HepG2 (cell line): ENCODE measurements at places on chromosomes 4 and X. TPM values are rescaled to one million over a fixed set of nuclear protein-coding genes. Genes with fewer than 3 reads are reported as not detected.

- H3K36me3 ChIP-seq = peaks cover 6% of the 10 kb centered on the region; the same call in 2 of the 3 replicates
- H3K27ac ChIP-seq = no peak overlapping the region
- peak; percentile 58 for DNase-seq
- H3K27me3 ChIP-seq = no peaks in the 10 kb centered on the region
- no peak overlapping the region for H3K4me3 ChIP-seq
- no peaks in the 10 kb centered on the region for H3K4me1 ChIP-seq
Measured at GRCh38 chr4:145557720-145558119, 61.5 kb upstream of the MMAA start.

GRCh38 chrX:2888309-2888708 is 40.8 kb downstream of the ARSD start:
- DNase-seq = no peak
- H3K27me3 ChIP-seq = no peaks in the 10 kb centered on the region
- no peaks in the 10 kb centered on the region for H3K36me3 ChIP-seq
- H3K4me3 ChIP-seq = no peak overlapping the region
- no peak overlapping the region for H3K27ac ChIP-seq

DUSP9 gene
- total RNA-seq = 357 and 435 TPM in 2 replicates

DNA sequence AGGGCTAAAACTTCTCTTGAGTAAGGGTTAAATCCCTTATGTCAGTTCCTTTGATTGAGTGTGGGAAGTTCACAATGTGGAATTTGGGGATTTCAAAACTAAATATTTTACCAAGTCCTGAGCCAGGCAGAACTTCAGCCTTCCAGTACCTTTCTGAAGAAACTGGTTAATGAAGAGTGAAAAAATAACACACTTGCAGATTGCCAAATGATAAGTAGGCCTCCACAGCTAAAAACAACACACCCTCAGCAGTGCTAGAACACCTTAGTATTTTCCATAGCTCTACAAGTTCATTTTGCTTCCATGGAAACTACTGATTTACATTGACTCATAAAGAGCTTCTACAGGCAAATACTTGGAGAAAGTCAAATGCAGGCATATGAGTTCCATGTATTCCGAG is 326.8 kb downstream of the ZNF674 start:
- DNase-seq = no peak
- no peak overlapping the region for H3K4me3 ChIP-seq
- no peak overlapping the region for H3K27ac ChIP-seq
- peaks cover 19% of the 10 kb centered on the region for H3K4me1 ChIP-seq
- no peaks in the 10 kb centered on the region for H3K36me3 ChIP-seq

ADH1A gene
- total RNA-seq = 0.13 and 0.34 TPM in 2 replicates

DUX4 gene
- total RNA-seq = not detected in 2 replicates

CORIN gene
- total RNA-seq = 0.11 and 0.84 TPM in 2 replicates

GIMD1 gene
- not detected in 2 replicates for total RNA-seq

XG gene
- total RNA-seq = not detected in 2 replicates

DNA sequence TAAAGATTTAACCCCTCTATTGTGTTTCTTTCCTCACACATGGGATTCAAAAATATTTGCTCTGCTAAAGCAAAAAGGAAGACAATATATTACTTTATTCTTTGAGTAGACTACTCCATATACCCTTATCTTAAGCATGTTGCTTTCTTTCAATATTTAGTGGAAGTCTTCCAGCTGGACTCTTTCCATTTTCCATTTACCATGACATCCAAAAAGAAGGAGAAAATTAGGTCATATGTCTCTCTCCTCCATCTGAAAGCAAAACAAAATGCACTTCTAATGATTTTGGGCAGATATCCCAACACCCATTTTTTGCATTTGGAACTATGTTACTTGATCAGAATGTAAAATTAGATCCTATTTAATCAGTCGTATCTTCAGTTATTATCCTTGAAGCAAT is 1336.5 kb downstream of the PCDH19 start:
- H3K27me3 ChIP-seq = no peaks in the 10 kb centered on the region
- H3K36me3 ChIP-seq = no peaks in the 10 kb centered on the region
- no peaks in the 10 kb centered on the region for H3K4me1 ChIP-seq
- DNase-seq = no peak
- H3K4me3 ChIP-seq = no peak overlapping the region
- no peak overlapping the region for H3K27ac ChIP-seq

DNA sequence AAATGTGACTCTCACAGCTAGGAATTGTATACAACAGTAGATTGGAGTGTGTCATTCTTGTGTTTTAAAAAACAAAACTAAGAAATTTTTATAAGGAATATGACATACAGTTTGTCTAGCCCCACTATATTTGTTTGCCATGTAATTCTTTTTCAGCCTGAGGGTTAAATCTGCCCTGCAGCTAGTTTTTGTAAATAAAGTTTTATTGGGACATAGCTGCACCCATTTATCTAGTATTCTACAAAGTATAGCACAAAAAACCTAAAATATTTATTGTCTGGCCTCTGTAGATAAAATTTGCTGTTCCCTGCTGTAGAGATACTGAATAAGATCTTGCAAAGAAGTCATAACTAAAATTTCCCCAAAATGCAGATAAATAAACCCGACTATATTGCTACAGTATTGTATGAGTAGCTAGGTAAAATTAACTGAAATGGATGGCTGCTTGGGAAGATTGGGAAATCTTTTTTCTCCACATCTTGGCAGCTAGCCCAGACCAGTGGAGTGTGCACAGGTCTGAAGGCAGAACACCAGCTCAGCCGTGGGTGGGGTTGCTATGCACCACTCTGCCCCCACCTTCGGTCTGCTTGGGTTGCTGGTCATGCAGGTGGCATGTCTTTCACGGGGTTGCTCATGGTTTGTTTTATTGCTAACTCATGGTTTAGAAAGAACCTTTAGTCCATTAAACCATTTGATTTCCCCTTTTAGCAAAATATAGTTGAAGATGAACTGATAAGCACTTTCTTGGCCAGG is 127.9 kb downstream of the KLHL8 start:
- H3K27me3 ChIP-seq = no peaks in the 10 kb centered on the region
- no peak overlapping the region for H3K4me3 ChIP-seq
- DNase-seq = peak; percentile 62
- no peak overlapping the region for H3K27ac ChIP-seq
- H3K36me3 ChIP-seq = peaks cover 45% of the 10 kb centered on the region; the same call in 2 of the 3 replicates
- peaks cover 38% of the 10 kb centered on the region for H3K4me1 ChIP-seq

TRIM2 gene
- total RNA-seq = 4.2 and 7.0 TPM in 2 replicates

PRRG3 gene
- total RNA-seq = not detected in 2 replicates

DNA sequence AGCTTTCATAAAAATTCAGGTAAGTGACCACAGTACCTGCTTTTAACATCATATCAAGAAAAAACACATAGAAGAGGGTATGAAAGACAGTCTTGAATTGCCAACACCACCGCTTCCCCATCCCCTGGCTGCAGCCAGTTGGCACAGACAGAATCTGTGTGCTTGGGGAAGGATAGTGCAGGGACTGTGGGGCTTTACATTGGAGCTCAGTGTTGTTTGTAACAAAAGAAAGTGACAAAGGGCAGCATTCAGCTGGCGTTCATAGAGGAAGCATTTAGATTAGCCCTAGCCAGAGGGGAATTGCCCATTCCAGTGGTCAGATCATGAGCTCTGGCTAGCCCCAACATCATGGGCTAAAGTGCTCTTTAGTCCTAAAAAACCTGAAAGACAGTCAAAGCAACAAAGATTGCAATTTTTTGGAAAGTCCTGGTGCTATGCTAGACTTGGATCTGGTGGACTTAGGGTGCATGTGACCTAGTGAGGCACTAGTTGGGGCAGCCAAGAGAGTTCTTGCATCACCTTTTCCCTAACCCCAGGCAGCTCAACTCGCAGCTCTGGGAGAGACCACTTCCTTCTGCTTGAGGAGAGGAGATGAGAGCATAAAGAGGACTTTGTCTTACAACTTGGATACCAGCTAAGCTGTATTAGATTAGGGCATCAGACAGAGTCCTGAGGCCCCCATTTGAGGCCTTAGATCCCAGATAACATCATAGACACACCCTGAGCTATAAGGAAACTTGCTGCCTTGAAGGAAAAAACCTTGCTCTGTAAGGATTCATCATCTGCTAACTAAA is 1602.4 kb upstream of the ADGRL3 start:
- H3K27me3 ChIP-seq = no peaks in the 10 kb centered on the region
- no peak overlapping the region for H3K27ac ChIP-seq
- no peaks in the 10 kb centered on the region for H3K4me1 ChIP-seq
- no peak overlapping the region for H3K4me3 ChIP-seq
- H3K36me3 ChIP-seq = no peaks in the 10 kb centered on the region

DNA sequence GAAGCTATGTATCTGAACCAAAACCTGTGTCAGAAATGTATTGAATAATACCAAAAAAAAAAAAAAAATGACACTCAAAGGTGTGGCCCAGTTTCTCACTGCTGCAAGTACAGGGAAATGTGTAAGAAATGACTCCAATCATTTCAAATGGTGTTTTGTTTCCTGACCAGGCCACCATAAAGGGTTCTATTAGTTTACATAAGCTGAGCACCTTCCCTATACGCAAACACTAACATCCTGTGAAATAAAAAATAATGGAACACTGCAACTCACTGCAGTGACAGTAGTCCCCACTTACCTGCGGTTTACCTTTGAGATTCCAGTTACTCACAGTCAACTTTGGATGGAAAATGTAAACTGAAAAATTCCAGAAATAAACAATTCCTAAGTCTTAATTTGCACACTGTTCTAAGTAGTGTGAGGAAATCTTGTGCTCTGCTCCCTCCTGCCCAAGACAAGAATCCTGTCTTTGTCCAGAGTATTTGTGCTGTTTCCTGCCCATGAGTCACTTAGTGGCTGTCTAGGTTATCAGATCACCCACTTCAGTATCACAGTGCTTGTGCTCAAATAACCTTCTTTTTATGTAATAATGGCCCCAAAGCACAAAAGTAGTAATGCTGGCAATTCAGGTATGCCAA is 265.3 kb downstream of the RCHY1 start:
- no peaks in the 10 kb centered on the region for H3K4me1 ChIP-seq
- no peak overlapping the region for H3K27ac ChIP-seq
- no peaks in the 10 kb centered on the region for H3K36me3 ChIP-seq
- no peaks in the 10 kb centered on the region; the same call in 1 of the 2 replicates for H3K27me3 ChIP-seq

GRCh38 chr4:38868059-38868960 is 704 bp downstream of the FAM114A1 start:
- DNase-seq = no peak
- no peaks in the 10 kb centered on the region for H3K27me3 ChIP-seq
- H3K27ac ChIP-seq = peak overlapping the region; percentile 89
- H3K4me3 ChIP-seq = peak overlapping the region; percentile 72

GRCh38 chrX:41033299-41033698 is 51.9 kb upstream of the USP9X start:
- H3K4me3 ChIP-seq = no peak overlapping the region
- no peaks in the 10 kb centered on the region for H3K27me3 ChIP-seq
- H3K36me3 ChIP-seq = no peaks in the 10 kb centered on the region

DNA sequence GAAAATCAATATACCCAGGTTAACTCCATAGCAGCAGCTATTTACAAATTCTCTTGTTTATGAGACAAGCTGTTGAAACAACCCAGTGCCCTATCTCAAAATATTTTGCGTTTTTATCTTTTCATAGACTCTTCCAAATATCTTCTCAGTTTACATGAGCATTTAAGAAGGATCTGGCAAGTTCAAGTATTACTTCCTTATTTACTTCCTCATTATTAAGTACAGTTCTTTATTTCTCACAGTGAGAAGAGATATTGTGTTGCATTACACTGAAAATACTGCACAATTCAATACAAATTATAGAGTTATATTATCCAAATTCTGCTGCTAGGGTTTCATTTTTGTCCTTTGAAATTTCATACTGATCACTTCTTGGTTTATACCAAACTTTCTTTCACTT is 43.6 kb upstream of the UCP1 start:
- no peak overlapping the region for H3K4me3 ChIP-seq
- H3K36me3 ChIP-seq = no peaks in the 10 kb centered on the region
- peaks cover 44% of the 10 kb centered on the region for H3K4me1 ChIP-seq
- H3K27me3 ChIP-seq = no peaks in the 10 kb centered on the region
- DNase-seq = no peak

- no peaks in the 10 kb centered on the region for H3K4me1 ChIP-seq
- DNase-seq = no peak
- no peaks in the 10 kb centered on the region for H3K27me3 ChIP-seq
- H3K36me3 ChIP-seq = no peaks in the 10 kb centered on the region
Measured at GRCh38 chr4:57303012-57303751, 193.0 kb upstream of the IGFBP7 start.

DNA sequence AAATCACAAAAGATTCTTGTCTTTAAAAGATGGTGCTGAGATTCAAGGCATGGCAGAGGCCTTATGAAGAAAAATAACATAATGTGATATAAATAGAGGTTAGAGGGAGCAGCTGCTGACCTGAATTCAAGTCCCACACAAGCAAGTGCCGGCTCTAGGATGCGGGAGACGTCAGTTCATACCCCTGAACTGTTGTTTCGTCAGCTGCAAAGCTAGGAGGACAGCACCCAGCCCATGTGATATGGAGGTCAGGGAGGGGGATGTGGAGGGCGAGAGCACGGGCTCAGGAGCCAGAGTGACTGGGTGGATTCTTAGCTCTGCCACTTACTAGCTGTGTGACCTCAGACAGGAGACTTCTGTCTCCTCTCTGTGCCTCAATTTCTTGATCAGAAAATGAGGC is 77.9 kb downstream of the JAKMIP1 start:
- no peaks in the 10 kb centered on the region for H3K27me3 ChIP-seq
- H3K36me3 ChIP-seq = no peaks in the 10 kb centered on the region
- no peaks in the 10 kb centered on the region for H3K4me1 ChIP-seq

AWAT1 gene
- total RNA-seq = not detected in 2 replicates

GAGE2A gene
- not detected in 2 replicates for total RNA-seq

PAPSS1 gene
- 126 and 170 TPM in 2 replicates for total RNA-seq

PTPN13 gene
- not detected in 2 replicates for total RNA-seq

FAM236B gene
- not detected in 2 replicates for total RNA-seq

- H3K27me3 ChIP-seq = no peaks in the 10 kb centered on the region; the same call in 1 of the 2 replicates
- DNase-seq = no peak
- H3K4me3 ChIP-seq = no peak overlapping the region
- no peak overlapping the region for H3K27ac ChIP-seq
- no peaks in the 10 kb centered on the region for H3K4me1 ChIP-seq
Measured at GRCh38 chr4:65416891-65417290, 253.4 kb downstream of the EPHA5 start.

DNA sequence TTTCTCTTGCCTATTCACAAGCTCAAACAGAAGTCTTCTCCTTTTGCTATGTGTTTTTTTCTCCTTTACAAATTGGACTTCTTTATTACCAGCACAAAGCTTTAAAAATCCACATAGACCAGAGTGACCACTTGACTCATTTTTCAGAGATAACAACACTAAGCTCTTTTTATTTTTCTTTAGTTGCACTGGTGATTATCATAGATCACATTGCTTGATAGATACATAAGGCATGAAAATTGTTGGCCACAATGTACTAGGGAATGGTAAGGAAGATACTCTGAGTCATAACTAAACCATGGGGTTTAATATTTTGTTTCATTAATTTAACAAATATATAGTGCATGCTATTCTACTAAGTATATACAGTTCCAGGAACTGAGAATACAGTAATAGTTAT is 159.0 kb downstream of the GASK1B start:
- H3K4me1 ChIP-seq = peaks cover 13% of the 10 kb centered on the region
- H3K4me3 ChIP-seq = no peak overlapping the region
- no peak overlapping the region for H3K27ac ChIP-seq
- no peaks in the 10 kb centered on the region for H3K27me3 ChIP-seq
- no peaks in the 10 kb centered on the region for H3K36me3 ChIP-seq
- no peak for DNase-seq
